ENCODE measurements at places on chromosomes 11 and 22.

- no peak for DNase-seq
These were observed 29.2 kb downstream of the SC5D start for GRCh38 chr11:121321614-121322243.

GRCh38 chr11:44548032-44548695 is 17.3 kb upstream of the CD82 start:
- no peak for DNase-seq

GRCh38 chr11:57353852-57354251 is 15.7 kb downstream of the P2RX3 start:
- DNase-seq: no peak

- no peak for DNase-seq
These were observed 168.6 kb downstream of the CTTN start for GRCh38 chr11:70566768-70567530.

DNA sequence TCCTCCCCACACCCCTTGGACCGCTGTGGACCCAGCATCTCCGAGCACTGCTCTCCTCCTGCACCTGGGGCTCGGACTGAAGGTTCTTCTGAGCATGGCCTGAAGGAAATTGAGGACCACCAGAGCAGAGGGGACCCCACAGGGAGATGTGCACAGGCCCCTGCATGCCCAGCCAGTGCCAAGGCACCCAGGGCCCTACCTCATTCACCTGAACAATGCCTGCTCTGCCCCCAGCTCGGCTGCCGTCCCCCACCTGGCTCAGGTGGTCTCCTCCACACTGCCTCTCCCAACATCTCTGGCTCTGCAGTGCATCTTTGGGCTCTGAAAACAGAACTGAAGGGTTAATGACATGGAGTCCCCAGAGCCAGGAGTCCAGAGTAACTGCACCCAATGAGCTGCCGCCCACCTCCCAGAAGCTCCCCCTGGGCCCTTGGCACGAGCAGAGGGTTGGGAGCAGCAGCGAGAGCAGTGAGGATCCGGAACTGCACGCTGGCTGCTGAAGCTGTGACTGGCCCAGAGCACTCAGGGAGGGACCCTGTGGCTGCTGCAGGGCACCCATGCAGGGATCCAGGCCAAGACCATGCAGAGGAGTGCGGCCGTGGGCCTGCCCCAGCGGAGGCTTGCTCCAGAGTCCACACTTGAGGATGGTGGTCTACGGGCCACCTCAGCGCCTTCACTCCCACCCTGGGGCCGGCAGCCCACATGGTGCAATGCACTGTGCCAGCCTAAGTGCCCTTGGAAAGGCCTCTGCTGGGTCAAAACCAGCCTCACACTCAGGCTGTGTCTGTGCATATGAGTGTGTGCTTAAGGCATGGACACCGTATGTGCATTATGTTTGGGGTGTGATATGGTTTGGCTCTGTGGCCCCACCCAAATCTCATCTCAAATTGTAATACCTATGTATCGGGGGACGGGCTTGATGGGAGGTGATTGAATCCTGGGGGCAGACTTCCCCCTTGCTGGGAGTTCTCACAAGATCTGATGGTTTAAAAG is 686.1 kb downstream of the TBC1D22A start:
- DNase-seq: no peak

GRCh38 chr11:56917708-56918400 is 70.9 kb upstream of the OR5AK2 start:
- DNase-seq: no peak

DNA sequence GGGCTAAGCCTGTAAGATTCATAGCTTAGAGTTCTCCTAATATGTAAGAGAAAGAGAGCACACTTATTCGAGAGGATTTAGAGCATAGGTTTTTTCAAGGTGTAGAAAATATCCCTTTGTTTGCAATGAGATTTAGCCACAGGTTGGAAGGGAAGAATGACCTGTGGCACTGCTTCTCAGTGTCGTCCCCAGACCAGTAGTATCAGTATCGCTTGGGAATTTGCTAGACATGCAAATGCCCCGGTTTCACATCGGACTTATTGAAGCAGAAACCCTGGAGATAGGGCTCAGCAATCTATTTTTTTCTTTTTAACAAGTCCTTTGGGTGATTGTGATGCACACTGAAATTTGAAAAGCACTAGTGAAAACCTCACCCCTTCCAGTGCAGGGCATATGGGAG is 362.6 kb upstream of the C11orf87 start:
- DNase-seq: no peak

- DNase-seq: no peak
These were observed 55.7 kb downstream of the PTPRJ start for GRCh38 chr11:48036011-48036410.

- no peak for DNase-seq
These were observed 18.0 kb upstream of the ARHGAP32 start for GRCh38 chr11:129209891-129210830.

DNA sequence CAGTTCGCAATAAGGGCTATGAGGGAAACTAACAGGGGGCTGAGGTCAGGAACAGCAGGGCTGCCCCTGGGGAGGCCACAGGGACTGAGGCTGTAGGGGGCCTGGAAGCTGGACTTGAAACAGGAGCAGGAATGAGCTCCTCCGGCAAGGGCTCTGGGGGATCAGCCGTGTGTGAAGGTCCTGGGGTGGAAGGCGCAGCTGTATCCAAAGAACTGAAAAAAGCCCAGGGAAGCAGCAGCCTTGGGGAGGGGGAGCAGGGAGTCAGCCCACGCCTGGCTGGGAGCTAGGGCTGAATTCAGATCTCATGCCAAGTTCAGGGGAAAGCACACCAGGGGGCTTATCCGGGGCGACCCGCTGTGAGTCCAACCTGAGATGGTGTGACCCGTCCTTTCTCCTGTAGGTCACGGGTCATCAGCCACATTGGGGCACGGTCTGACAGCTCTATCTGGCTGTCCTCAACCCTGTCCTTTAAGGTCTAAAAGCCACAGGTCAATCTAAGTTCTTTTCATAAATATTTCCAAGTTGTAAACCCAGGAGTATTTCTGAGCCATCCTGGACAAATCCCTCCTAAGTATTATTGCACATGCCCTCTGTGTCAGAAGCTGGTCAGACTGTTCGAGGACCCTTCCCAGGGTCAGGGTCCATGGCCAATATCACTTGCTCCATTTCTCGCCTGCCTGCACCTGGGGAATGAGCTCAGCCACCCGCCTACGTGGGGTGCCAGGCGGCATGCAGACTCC is 18.0 kb downstream of the TP53AIP1 start:
- no peak for DNase-seq

GRCh38 chr11:64071849-64072248 is 36.1 kb downstream of the FLRT1 start:
- DNase-seq: no peak

DNA sequence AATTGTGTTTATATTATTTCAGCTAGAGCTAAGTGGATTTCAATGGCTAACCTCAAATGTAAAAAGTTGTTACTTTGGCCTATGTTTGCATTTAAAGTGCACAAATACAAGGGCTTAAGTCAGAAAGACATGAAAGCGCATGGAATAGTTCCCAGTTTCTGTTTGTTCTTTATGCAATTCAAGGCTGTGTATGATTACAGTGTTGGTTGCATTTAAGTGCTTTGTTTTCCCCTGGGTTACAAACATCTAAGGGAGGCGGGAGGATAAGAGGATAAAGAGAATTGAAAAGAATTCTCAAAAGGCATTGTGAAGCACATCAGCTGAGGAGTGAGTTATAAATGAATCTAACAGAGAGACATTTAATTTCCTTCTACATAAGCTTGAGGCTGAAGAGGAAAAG is 453.4 kb downstream of the NTM start:
- no peak for DNase-seq

GRCh38 chr11:45089676-45090499 is 56.6 kb upstream of the PRDM11 start:
- no peak for DNase-seq

DNA sequence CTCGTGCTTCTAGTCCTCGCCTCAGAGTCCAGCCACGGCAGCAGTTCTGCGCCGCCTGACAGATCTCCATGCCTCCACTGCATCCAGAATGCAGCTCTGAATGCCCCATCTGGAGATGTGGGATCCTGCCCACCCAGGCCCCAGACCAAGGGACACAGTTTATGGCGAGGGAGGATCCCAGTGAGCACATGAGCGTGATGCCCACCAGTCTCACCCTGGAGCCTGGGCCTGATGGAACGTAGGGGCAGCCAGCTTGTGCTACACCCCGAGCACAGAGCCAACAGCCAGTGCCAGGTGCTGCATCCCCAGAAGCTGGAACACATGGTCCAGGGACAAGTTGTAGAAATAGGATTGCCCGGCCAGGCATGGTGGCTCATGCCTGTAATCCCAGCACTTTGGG is 10.4 kb downstream of the IGLL1 start:
- DNase-seq: no peak

GRCh38 chr11:129704831-129705230 is 110.8 kb upstream of the TMEM45B start:
- DNase-seq: no peak

DNA sequence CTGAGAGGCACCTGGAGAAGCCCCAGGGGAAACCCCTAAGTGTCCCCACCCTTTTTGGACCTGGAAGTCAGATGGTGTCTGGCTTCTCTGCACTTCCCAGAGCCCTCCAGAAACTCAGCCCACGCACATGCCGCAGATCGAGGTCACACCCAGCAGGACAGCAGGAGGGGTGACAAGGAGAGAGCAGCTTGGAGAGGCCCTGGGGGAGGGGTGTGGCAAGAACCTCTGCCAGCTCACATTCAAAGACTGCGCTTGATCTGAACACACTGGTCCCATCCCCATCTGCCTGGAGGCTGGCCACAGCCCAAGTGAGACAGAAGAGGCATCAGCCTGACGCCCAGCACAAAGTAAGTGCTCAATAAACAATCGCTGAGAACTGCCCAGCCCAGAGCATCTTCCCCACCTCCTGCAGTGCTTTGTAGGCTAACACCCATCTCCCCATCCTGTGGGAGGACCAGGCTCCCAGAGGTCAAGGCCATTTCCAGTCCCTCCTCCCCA is 21.4 kb downstream of the TMPRSS6 start:
- DNase-seq: no peak

DNA sequence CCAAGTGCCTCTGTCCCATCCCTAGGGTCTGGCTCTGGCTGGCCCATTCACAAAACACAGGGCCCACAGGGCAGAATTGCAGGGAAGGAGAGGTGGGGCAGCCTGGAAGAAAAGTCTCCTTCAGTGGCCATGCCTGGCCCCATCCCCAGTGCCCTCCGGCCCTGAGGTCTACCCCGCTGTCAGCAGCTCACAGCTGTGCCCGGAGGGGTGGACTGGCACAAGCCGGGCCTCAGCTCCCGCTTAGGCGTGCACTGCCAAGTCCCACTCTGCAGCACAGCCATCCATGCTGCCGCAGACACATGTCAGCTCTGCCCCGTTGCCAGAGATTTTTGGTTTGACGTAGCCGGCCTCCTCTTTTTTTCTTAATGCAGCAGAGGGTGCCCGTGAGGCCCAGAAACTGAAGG is 3.9 kb upstream of the SCN2B start:
- DNase-seq: no peak

- peak; percentile 69 for DNase-seq
These were observed 11.7 kb downstream of the PHRF1 start for GRCh38 chr11:587978-588380.

DNA sequence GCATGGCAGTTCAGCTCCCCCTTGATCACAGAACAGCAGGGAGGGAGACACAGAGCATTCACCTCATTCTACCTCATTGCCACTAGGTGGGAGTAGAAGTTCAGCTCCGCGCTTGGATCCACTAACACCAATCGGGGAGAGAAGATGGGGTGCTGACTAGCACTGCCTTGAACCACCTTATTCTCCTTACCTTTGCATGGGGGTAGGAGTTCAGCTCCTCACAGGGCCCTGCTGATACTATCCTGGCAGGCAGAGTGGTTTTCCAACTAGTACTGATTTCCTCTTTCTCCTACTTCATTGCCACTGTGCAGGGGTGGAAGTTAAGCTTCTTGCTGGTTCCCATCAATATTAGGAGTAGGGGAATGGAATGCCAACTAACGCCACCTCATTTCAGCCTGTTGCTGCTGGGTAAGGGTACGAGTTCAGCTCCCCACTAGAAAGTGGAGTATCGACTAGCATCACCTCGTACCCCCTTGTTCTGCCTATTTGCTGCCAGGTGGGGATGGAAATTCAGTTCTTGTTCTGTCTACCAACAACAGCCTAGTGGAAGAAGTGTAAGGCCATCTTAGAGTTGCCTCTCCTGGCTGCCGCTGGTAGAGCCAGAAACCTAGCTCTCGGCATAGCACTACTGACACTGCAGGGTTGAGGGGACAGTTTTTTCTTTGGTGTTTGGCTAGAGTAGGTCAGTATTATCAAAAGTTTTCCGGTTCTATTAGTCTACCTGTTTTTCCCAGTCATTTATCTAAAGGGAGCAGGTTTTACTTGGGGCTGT is 550.9 kb upstream of the CCDC90B start:
- no peak for DNase-seq

DNA sequence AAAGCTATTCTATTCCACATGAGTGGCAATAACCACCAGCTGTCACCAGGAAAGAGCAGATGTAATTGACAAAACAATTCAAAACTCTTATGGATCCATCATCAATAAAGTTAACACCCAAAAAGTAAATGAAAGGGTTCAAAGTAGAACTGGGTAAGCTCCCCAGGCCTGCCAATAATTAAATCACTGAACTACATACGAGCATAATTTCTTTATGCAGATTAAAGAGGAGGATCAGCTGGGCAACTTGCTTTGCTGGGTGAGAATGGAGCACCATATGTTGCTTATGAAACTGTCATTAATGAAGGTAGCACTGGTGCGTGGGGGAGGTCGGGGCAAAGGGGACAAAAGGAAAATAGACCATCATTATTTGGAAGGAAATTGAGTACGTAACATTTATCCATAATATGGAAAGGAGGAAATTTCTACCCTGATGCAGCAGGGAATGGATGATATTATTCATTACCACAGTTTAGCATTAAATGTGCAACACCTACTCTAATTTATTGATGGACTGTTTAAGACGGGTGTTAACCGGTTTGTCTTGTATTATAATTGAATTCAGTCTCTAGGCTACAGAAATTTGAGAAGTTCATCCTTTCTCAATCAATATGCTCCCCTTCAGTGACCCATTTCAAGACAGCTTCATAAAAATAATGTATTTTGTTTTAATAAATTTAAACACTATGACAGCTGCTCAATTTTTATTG is 315.9 kb downstream of the CADM1 start:
- DNase-seq: no peak

GRCh38 chr11:46410021-46410420 is 18.4 kb upstream of the CHRM4 start:
- no peak for DNase-seq

DNA sequence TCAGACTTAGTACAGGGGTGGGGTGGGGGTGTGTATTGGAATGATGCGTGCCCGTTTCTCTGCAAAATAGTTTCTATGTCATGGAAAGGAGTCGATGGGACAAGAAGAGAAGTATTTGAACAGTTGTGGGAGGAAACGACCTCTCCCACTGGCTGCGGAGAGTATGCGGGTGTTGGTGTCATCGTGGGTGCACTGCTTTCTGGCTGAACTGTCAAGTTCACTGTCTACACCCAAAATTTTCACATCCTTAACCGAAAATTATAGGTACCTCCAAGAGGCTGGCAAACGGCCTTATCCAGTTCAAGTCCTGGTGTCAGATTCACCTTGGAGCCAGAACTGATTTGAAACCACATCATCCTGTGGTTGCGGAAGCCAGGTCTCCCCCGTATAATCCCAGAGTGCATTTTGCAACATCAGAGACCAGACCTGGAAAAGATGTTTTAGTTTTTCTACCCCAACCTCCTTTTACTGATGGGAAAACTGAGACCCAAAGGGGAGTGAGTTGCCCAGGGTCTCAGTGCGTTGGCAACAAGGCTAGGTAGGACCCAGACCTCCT is 497 bp upstream of the SSRP1 start:
- no peak for DNase-seq
